ENCODE measurements at places on chromosomes 12 and 14.

DNA sequence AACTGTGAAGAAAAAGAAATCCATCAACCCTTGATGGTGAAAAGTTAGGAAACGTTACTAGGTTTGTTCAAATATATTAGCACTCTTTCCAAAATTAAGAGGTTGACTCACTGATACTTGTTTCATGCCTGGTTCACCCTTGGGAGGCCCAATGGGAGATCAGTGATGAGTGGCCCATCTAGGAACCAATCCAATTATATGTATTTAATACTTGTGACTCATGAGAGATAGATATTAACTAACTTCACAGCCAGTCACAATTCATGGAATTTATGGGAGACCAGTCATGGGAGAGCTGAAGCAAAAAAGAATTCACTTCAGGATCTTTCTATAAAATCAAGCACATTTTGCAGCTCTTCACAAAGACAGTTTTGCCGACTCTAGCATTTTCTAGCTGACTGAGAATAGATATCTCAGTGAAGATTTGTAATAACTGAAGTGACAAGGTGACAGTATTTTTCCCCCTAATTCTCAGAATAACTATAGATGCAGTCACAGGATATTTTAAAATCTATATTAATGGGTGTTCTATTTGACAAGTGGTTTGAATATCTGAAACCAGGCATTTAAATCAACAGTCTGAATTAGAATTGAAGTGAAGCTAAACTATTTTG lies 230.2 kb downstream of the EPS8 start:
- DNase-seq, result no peak

DNA sequence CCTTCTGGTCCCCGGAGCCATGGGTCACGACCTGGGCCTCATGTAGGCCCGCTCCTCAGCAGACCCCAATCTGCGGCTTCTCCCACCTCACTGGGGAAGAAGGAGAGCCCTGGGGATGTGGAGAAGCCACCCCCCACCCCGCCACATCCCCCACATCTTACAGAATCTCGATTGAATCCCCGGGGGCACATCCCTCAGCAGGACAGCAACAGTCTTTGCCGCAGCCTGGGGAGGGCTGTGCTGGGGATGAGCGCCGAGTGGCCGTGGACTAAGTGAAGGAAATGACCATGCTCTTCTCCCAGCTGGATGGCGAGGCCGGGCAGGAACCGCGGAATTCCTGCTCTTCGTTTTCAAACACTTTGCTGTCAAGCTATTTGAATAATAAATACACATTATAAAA lies 169.0 kb upstream of the RTL1 start:
- no peak for DNase-seq

- DNase-seq, result no peak
These were observed 309.4 kb downstream of the KCNC2 start for GRCh38 chr12:74900232-74900631.

DNA sequence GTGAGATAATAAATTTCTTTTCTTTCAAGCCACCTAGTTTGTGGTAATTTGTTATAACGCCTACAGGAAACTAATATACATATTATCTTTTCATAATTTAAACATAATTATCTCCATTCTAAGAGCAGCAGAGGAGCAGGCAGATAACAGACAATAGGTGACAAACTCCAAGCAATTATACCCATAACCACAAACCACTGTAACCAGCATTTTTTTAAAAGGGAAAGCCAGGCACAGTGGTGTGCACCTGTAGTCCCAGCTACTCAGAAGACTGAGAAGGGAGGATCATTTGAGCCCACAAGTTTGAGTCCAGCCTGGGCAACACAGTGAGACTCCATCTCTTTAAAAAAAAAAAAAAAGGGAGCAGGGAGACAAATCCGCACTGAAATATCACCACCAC lies 54.9 kb downstream of the ATF7 start:
- peak; percentile 27 for DNase-seq

DNA sequence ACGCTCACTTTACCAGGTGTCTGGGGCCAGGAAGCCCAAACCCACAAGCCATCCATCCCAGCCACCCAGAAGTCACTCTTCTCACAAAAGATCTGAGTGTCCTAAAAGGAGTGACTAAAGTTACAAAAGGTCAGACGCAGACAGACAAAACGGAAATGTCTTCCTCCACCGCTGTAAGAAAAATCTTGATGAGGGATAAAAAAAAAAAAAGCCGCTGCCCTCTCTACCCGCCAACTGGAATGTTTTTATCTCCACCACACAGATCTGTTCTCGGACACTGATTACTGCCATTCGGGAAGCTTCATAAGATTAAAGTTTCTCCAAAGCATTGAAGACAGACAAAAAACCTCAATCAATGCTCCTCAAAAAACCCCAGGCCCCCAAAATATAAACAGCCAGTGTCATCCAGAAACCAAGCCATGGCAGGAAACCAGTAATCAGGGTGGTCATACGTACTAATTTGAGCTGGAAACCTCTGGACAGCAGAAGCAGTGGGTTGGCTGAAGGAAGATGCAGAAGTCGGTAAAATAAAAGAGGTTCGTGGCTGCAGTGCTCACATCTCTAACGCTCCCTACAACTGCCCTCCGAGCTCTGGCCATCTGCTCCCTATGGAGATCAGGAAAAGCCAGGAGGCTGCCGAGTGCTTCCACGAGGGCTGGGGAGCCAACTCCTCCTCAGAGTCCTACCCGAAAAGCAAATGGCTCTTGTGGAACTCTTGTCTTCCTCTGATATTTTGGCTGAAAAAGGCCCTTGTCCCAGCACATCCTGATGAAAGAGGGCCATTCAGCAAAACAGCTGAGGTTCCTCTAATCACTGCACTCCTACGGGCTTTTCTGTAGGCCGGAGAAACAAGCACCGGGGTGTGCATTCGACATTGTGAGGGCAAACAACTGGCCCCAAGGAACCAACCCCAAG lies 30.3 kb downstream of the SSH1 start:
- peak; percentile 67 for DNase-seq

- no peak for DNase-seq
These were observed 6.8 kb downstream of the KIF26A start for GRCh38 chr14:104144911-104145825.

- no peak for DNase-seq
These were observed 754.1 kb downstream of the NOVA1 start for GRCh38 chr14:25843481-25844470.

DNA sequence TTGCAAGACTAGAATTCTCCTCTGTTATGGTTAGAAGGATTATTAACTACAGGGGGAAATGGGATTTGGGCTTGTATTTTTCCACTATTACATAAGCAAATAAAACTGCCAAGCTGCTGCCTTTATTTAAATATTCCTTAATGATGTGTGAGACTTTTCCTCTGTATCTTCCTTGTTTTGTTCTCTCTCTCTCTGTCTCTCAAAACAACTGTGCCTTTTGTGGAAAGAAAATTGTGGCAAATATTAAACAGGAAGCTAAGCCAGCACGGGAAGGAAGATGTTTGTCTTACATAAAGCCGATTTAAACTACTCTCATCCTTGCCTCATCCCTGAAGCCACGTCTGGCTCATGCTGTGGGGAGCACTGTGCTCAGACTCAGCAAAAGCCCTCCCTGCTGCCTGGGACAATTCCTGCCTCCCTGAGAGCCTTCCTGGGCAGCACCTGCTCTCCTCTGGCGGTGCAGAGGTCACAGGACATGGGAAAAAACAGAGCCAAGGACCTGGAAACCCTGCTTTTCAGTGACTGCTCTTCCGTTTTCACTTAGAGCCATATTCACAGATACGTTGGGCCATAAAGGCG lies 237.2 kb downstream of the SLC15A4 start:
- no peak for DNase-seq

DNA sequence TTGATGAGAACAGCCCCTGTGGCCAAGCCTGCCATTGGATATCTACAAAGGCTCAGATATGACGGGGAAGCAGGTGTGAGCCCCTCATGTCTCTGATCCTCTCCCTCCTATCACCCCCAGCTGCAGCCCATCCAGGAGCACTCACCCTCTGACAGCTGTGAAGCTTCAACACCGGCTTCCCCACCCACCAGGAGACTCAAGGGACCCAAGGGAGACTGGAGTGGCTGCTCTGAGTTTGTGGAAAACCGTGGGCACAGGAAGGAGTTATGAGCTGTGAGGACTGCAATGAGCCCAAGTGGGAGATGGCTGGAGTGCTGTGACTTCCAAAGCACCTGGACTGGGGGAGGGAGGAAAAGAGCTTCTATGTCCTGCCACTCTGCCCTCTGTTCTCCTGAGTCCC lies 7.9 kb downstream of the IFI27L2 start:
- no peak for DNase-seq

- DNase-seq, result no peak
These were observed 333.2 kb upstream of the MDGA2 start for GRCh38 chr14:48008646-48009045.

- peak; percentile 71 for DNase-seq
These were observed 54.3 kb downstream of the CLMN start for GRCh38 chr14:95265106-95266094.

GRCh38 chr14:78974691-78975090 lies 804.5 kb downstream of the NRXN3 start:
- DNase-seq, result no peak
